ENCODE measurements at places on chromosomes 11 and 22. TPM values are rescaled to one million over a fixed set of nuclear protein-coding genes. Genes with fewer than 3 reads are reported as not detected.

The HTR3A gene
- not detected for total RNA-seq

The CCDC73 gene
- total RNA-seq: not detected

The OTUB1 gene
- total RNA-seq: 80.3 TPM

The NELL1 gene
- 0.12 TPM for total RNA-seq

The SNX15 gene
- total RNA-seq: 27.0 TPM

The HBB gene
- total RNA-seq: not detected

The NEFH gene
- 0.20 TPM for total RNA-seq

The HPS4 gene
- 19.3 TPM for total RNA-seq

The KDM4E gene
- not detected for total RNA-seq

The ZNF280B gene
- total RNA-seq: 0.96 TPM

The OR5F1 gene
- total RNA-seq: not detected

The LRRC4C gene
- total RNA-seq: not detected

The FAM83F gene
- total RNA-seq: not detected

The ALDH3B1 gene
- total RNA-seq: 17.4 TPM

The ASPHD2 gene
- 1.4 TPM for total RNA-seq
